ENCODE measurements at places on chromosomes 7 and 10. TPM values are rescaled to one million over a fixed set of nuclear protein-coding genes. Genes with fewer than 3 reads are reported as not detected.

Gene ITPRID1
- not detected for total RNA-seq

Gene HOXA9
- not detected for total RNA-seq

Gene WDFY4
- total RNA-seq = not detected

Gene PNLIP
- total RNA-seq = not detected

Gene ZNF786
- total RNA-seq = 4.1 TPM

Gene ELN
- 36.6 TPM for total RNA-seq

Gene KLF14
- total RNA-seq = 0.12 TPM

Gene GPR22
- not detected for total RNA-seq

All from hair follicle dermal papilla cell (primary cell).